ENCODE measurements at places on chromosomes 16 and 17.
A peak's percentile ranks its signal among the peaks of the same experiment; 100 is the strongest.

DNA sequence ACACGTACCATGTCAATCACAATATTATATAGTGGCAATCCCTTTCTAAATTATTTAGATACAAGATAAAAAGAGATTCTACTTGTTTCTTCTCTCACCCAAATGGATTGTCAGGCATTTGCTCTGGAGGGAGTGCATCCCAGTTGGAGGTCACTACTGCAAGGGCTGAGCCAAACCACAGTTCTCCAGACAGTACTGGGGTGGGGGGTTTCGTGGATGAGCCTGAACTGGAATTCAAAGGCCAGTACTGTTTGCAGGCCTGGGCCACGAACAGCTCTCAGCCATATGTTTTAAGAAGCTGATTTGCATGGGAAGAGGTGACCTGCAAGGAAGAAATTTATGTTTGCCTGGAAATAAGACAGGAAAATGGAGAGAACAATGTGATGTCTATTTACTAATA, 314.9 kb downstream of the PMP22 start:
- DNase-seq, result no peak

DNA sequence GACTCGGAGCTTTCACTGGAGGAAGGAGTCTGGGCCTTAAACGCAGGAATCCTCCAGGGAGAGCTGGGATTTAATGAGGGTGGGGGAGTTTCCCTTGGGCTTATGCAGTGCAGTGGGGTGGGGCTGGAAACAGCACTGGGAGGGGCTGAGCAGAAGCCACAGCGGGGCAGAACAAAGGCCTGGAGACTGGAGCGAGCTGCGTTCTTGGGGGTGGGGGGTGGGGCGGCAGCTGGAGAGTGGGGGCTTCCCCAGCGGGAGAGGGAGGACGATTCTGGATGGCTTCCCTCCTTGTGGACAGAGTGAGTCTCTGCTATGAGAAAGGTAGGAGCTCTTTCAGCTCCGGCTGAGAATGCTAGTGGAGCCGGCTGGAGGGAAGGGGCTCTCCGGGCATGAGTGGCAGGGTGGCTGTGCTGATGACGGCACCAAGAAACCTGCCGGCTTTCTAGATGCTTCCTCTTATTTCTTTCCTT, 406.0 kb downstream of the SEC14L1 start:
- DNase-seq, result no peak

- no peak for DNase-seq
Measured at GRCh38 chr17:4741544-4741943, 1.8 kb upstream of the CXCL16 start.

GRCh38 chr17:2484876-2485275, 26.8 kb downstream of the METTL16 start:
- no peak for DNase-seq

GRCh38 chr17:77203436-77203835, 62.7 kb downstream of the SEC14L1 start:
- DNase-seq, result no peak

GRCh38 chr16:14553447-14553846, 76.6 kb downstream of the PARN start:
- no peak for DNase-seq

GRCh38 chr17:68542698-68543463, 30.7 kb downstream of the PRKAR1A start:
- DNase-seq, result no peak

GRCh38 chr17:63480826-63481487, 4.1 kb downstream of the ACE start:
- DNase-seq, result no peak

- no peak for DNase-seq
Measured at GRCh38 chr16:57532266-57532625, 4.1 kb downstream of the CCDC102A start.

DNA sequence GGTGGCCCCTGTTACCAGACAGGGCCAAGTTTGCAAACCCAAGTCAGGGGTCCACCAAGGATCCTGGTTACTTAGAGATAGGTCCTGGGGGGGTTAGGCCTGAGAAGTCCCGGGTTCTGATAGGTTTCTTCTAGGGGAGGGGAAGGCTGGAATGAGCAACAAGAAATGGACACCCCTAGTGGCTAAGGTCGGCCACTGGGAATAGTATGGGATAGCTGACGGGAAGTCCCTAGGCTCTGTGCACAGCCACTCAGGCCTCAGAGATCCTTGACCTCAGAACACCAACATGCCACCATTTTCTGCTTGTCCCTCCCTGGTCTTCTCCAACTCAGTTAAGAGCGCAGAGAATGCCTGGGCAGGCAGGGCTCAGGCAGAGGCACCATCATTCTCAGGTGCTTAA, 13.4 kb downstream of the TK2 start:
- no peak for DNase-seq

GRCh38 chr16:81264386-81264785, 25.9 kb downstream of the BCO1 start:
- DNase-seq, result no peak

- DNase-seq, result peak; percentile 19
Measured at GRCh38 chr16:14289692-14290340, 218.7 kb downstream of the MRTFB start.

GRCh38 chr16:28208824-28209223, 2.9 kb downstream of the XPO6 start:
- no peak for DNase-seq

GRCh38 chr17:75888484-75888883, 8.3 kb downstream of the TRIM65 start:
- no peak for DNase-seq

GRCh38 chr17:73359987-73360410, 48.2 kb upstream of the CDC42EP4 start:
- no peak for DNase-seq

GRCh38 chr17:2034806-2035540, 5.0 kb downstream of the DPH1 start:
- DNase-seq, result no peak

DNA sequence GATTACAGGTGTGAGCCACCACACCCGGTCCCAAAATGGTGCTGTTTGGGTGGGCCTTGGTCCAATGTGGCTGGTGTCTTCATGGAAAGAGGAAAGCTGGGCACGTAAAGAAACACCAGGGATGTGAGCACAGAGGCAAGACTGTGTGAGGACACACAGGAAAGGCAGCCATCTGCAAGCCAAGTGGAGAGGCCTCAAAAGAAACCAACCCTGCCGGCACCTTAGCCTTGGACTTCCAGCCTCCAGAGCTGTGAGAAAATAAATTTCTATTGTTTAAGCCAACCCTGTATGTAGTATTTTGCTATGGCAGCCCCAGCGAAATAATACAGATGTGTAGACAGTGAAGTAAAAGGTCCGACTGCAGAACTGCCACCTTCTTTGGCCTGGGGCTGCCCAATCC, 68.7 kb downstream of the SLC39A11 start:
- no peak for DNase-seq

DNA sequence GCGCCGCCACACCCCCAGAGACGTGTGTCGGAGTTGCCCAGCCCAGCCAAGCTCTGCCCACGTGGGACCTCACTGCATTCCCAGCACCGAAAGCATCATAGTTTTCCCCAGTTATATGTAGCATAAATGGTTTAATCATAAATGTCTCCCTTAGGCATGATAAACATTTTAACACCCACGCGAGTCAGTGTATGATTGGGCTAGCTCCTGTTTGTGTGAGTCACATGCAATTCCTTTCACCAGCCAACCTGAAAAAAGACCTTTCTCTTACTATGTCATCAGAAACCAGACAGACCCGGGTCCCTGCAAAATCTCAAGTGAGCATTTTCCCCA, 9.2 kb downstream of the TAF1C start:
- DNase-seq, result no peak

- DNase-seq, result no peak
Measured at GRCh38 chr16:9027070-9027799, 63.5 kb upstream of the USP7 start.

DNA sequence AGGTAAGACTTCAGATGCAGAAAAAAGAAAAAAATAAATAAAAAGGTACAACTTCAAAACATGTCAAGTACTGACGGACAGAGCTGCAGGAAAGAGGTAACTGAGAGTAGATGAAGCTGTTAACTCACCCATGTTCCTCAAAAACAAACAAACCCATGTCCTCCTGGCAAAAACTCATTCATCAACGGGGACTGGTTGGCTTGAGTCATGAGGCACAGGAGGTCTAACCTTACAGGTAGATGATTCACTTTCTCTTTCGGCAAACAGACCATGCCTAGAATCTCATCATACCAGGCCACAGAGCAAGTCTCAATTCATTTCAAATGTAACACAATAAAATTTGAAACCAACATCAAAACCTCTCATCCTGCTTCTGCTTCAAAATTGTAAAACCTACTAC, 12.3 kb upstream of the FASN start:
- DNase-seq, result no peak

- DNase-seq, result peak; percentile 14
Measured at GRCh38 chr17:63222655-63223054, 223.5 kb downstream of the CYB561 start.

DNA sequence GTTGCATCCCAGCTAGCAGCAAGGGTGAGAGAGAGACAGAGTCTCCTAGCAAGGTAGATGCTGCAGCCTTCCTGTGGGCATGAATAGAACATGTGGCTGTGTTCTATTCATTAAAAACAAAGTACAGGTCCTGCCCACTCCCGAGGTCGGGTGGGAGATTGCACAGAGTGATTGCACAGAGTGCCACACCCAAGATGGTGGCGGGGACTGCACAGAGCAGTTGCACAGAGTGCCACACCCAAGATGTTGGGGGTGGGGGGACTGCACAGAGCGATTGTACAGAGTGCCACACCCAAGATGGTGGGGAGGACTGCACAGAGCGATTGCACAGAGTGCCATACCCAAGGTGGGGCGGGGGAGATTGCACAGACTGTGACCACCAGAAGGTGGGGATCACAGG, 410.8 kb upstream of the EEF2KMT start:
- no peak for DNase-seq

DNA sequence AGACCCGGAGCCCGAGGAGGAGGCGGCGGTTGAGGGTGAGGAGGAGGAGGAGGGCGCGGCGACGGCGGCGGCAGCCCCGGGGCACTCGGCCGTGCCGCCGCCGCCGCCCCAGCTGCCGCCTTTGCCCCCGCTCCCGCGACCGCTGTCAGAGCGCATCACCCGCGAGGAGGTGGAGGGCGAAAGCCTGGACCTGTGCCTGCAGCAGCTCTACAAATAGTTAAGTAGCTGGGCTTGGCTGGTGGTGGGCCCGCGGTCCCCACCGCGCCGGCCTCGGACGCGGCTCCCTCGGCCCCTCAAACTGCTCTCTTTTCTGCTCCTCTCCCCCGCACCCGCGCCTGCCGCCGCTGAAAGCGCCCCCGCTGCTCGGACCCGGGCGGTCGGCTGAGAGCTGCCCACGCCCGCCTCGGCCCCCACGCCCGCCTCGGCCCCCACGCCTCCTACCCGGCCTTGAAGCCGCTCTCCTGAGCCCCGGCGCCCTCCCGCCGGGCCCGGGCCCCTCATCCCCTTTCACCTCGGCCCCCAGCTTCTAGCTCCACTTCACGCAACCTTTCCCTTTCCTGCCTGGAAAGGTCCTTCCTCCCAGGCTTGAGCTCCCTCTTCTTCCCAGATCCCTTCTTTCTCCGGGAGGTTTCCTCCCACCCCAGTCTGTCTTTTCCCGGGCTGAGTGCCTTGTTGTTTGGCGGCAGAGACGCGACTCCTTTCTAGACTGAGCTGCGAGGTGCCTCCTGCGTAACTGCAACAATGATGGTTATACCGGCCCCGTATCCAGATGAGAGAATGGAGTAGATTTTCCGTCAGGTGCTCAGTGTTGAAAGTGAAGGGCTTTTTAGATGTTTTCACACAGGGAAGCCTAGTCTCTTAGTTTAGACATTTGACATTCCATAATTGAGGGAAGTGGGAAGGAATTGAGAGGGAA, 850 bp downstream of the PPM1E start:
- DNase-seq, result no peak
